ENCODE measurements at places on chromosomes 1 and 21.

DNA sequence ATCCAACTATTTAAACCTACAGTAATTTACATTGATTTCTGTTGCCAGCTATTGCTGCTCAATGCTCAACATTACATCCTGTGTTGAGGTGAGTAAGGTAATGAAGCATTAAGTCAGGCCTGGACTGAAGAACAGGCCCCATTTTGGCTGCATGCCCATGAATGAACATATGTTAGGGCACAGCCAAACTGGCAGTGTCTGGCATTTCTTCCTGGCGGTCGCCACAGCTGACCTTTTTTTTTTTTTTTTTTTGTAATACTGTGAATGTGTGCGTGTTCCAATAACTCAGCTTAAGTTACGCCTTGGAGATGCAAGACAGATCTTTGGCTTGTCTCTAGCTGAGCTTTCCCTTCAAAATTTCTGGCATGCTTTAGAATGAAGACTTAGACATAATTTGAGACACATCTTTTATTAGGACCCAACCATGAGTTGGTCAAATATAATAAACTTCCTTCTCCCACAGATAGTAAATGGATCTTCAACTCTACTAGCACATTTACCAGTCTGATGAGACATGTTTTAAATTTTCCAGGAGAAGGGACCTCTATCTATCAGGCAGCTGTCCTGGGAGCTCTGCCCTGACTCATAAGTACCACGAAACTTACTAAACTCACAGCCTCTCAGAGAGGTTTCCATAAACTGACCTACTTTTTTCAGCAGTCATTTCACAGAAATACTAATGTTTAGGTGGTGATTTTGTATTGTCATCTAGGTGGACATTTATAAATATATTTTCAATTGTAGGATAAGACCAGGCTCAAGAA, 341.1 kb upstream of the RUNX1 start:
- DNase-seq = no peak

- no peak for DNase-seq
Measured at GRCh38 chr1:204254031-204254661, 40.4 kb upstream of the GOLT1A start.

DNA sequence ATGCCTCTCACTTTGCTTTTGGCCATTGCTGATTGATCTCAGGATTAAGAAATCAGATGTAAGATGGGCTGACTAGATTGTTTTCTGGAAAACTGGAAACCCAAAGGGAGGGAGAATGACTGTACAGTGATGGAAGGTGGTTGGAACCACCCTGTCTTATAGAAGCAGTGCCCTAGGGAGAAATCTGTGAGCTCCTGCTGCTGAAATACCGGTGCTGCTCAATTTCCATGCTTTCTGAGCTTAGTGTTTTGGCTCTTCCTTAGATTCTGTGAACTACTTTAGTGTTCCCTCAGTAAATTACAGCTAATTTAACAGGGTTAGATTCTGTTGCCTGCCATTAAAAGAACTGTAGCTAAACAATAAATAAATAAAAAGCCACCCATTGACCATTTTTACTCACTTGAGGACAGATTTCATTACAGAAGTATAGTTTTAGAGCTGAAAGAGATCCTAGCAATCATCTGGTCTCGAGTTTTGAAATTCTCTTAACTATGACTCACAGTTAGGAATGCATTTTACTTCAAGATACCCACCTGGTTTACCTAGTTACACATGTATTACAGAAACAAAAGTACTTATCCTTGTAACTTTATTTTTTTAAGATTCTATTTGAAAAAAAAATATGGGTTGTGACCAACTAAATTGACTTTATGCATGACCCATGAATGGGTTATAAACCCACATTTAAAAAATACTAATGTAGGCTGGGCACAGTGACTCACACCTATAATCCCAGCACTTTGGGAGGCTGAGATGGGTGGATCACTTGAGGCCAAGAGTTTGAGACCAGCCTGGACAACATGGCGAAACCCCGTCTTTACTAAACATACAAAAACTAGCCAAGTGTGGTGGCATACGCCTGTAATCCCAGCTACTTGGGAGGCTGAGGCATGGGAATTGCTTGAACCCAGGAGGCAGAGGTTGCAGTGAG, 33.2 kb downstream of the CAMSAP2 start:
- DNase-seq = no peak

DNA sequence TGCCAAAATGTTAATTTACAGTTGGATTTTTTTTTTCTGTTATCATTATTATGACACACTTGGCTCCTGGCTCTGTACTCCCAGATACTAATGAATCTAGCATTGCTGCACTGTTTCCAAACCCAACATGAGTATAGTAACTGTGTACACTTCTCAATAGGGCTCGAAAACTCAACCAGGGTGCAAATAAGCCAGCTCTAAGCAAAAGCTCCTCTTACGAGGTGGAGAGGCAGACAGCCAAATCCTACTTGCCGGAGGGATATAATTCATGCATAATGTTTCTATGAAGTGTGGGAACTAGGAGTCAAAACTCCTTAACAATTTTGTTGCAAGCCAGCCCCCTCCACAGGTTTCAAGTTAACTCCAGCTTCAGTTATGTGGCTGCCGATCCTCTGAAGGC, 510.4 kb upstream of the ZP4 start:
- DNase-seq = no peak

DNA sequence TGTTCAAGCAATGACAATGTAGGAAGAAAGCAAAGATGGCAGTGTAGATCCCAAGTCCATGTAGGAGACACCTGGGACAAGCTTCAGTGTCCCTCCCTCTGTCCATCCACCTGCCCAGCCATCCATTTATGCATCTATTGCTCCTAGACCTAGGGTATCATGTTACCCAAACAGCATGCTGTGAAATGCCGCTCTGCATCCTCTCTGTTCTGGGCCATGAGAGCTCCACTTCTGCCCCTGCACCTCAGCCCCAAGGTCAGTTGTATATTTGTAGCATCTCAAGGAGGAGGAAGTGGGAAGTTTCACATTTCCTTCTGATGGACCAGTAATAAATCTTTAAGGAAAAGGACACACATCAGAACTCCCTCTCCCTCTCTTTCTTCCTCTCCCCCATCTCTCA, 27.9 kb upstream of the TSPEAR start:
- no peak for DNase-seq

GRCh38 chr1:248402748-248403147, at the start of gene OR2T1:
Gene OR2T1 (plus strand): TSS chr1:248403048. CDS start chr1:248406148, 3,100 bp downstream.
- DNase-seq = no peak

- no peak for DNase-seq
Measured at GRCh38 chr1:230833511-230833910, 34.8 kb downstream of the C1orf198 start.

DNA sequence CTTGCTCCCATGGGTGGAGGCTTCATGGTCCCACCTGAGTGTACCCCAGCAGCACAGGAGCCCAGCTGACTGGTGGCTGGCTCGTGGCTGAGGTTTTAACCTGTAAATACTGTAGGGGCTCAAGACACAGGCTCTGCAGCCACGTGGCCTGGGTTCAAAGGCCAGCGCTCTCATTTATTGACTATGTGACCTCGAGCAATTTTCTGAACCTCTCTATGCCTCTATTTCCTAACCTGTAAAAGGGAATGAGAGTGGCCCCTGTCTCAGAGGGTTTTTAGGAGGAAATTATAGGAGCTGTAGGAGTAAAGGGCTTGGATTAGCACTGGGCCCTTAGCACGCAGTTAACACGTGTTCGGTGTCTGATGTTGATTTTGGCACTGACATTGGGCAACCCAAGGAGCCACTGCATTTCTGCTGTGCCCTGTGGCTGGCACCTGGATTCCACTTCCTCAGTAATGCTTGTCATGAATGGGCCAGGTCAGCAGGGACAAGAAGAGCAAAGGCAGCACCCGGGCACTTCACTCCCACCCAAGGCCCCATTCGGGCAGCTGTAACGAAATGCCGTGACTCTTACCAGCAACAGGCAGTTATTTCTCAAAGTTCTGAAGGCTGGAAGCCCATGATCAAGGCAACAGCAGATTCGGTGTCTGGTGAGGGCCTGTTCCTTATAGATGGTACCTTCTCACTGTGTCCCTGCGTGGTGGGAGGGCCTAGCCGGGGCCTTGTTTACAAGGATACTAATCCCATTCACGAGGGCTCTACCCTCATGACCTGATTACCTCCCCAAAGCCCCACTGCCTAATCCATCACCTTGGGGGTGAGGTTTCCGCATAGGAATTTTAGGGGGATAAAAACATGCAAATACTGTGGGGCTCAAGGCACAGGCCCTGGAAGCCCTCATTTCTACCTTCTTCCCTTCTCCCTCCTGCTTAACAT, 25.2 kb downstream of the ARHGEF10L start:
- no peak for DNase-seq

Measured in stimulated activated CD4-positive, alpha-beta T cell treated with anti-CD3 and anti-CD28 coated beads, Interleukin-1b, Interleukin-23, amount 100 ng/mL, for 4 hours (primary cell).